ENCODE measurements at places on chromosomes 1 and 21.

DNA sequence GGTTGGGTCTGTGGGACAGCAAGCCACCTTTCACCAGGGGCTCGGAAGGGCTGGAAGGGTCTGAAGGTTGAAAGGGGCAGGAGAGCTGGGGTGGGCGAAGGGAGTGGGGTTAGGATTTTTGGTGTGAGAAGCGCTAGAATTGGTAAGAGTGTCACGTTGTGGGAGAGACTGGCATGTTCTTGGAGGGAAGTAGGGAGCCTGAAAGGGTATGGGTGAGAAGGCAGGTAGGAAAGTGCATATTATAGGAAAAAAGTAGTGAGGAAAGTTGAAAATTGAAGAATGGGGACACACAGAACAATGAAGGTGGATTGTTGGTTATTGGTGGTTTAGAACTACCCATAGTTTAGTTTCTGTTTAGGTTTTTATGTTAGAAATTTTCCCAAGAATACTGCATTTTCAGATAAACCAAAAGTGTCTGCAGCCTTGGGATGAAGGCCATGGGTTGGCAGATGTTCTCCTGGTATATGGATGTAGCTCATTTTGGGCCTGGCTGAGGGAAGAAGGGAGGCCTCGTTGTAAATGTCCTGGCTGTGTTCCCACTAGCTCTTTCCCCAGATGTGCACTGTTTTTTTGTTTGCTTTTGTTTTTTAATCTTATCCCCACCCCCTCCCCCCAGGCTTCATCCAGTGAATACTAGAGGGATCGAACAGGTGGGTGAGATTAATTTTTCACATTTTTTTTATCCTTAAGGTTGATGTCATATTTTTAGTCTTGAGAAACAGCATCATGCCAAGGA lies 1.2 kb downstream of the LRRC42 start:
- no peak for DNase-seq

DNA sequence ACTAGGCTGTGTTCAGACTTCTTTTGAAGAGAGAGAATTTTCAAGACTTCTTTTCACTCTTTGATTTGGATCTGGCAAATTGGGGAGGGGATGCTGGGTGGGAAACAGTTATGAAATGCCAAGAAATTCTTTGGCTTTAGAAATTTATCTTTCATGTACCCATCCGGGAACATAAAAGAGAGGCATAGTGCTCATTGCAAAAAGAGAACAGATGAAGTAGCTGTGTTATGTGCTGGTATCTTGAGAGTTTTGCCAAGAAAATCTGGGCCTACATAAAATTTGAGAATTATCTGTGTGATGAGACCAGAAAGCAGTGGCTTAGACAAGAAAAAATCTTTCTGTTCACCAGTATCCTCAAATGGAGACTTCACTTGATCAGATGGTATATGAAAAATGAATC lies 4.3 kb downstream of the TMEM167B start:
- DNase-seq = no peak

DNA sequence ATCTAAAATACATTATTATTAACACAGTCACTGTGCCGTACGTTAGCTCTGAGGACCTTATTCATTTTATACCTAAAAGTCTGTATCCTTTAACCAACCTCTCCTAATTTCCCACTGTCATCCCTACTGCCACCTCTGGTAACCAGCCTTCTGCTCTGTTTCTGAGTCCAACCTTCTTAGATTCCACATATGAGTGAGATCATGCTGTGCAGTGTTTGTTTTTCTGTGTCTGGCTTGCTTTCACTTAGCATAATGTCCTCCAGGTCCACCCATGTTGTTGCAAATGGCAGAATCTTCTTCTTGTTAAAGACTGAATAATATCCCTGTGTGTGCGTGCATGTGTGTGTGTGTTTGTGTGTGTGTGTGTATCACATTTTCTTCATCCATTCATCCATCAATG lies 64.2 kb downstream of the ETS2 start:
- no peak for DNase-seq

DNA sequence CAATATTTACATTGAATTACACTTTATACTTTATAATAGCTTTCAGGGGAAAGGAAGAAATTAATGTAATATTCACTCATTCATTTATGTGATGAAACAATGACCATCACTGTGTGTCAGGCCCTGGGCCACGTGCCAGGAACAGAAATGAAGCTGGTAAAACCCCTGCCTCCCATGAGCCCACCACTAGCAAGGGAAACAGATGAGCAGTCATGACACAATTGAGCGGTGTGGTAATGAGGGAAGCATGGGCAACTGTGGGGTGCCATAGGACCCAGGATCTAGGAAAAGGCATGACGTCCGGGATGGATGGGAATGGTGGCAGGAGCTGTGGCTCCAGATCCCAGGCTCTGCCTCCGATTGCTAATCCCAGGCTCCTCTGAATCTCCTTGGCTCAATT lies 17.0 kb upstream of the SLC5A9 start:
- no peak for DNase-seq

- no peak for DNase-seq
Measured at GRCh38 chr1:205018381-205018780, 24.6 kb upstream of the CNTN2 start.

- peak; percentile 31 for DNase-seq
Measured at GRCh38 chr1:156816561-156817328, at the start of gene SH2D2A. TSS of gene SH2D2A (minus strand) at chr1:156816848. CDS start at chr1:156816708, 140 bp downstream.

DNA sequence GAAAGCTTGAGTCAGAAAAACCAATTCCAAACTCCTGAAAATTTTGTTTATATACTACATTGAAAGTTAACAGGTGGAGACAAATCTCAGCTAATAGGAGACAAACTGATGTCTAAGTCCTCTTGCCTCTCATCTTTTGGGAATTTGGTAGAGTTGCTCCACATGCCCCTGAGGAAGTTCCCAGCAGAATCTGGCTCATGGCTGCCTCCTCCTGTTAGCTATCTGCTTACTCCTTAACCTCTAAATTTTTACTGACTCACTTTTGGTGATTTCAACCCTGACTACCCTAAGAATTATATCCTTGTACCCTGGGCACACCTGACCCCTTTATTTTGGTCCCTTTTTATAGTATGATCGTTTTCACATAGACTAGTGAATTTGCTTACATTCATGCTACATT lies 633.7 kb upstream of the USP24 start:
- no peak for DNase-seq

DNA sequence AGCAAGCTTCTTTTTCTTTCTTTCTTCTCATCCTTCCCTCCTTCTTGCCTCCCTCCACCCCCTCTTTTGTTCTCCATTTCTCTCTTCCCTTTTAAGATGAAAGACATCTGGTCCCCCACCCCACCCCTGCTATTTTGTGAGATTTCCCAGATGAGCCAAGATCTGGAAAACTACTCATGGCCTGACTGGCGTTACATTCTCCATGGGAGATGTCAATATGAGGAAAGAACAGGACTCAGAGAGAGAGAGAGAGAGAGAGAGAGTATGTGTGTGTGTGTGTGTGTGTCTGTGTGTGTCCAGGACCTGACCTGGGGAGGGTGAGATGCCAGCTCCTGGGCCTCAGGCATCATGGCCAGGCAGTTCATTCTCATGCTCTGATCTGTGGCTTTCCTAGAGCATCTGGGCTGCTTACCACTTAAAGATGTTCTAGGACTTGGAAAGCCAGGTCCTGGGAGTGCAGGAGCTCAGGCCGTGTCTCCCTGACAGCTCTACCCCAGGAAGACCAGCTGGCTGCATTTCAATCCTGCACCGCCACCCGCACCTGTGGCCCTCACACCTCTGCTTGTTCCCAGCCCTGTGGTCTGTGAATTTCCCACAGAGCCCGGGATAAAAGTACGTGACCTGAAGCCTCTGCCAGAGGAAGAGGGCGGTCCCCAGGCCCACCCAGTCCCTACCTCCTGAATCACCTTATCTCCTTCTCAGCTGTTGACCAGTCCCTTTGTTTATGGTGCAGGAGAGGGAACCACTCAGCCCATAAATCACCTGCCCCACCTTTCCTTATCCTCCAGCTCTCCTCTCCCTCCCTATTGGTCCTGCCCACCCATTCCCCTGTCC lies 3.2 kb upstream of the BEST4 start:
- no peak for DNase-seq

GRCh38 chr1:59846895-59847282 lies 32.1 kb downstream of the HOOK1 start:
- DNase-seq = no peak

DNA sequence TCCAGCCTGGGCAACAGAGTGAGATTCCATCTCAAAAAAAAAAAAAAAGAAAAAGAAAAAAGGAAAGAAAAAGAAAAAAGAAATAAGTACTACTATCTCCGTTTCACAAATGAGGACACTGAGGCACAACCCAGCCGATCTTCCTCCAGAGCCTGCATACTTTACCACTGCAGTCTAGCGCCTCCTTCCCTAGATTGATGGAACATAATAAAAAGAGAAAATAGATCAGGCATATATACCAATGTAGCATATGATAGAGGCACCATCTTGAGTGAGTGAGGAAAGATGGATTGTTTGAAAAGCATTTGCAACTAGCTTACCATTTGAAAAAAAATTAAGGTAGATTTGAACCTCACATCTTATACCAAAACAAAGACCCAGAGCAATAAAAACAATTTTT lies 5.2 kb upstream of the DPM3 start:
- DNase-seq = no peak

DNA sequence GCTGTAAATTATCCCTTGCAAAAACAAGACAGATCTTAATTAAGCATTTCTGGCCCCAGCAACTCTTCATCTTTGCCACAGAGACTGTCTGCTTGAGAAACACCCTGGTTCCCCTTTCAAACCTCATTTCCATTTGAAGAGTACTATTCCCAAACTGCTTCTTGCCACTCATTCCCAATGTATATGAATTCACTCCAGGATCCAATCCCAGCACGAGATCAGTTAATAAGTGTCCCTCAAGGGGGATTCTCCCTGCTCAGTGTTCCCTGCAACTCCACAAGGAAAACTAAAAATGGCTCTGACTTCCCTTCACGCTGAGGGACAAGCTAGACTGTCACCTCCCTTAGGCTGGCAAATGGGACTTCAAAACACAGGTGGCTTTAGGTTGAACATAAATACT lies 173.2 kb downstream of the SIPA1L2 start:
- no peak for DNase-seq

DNA sequence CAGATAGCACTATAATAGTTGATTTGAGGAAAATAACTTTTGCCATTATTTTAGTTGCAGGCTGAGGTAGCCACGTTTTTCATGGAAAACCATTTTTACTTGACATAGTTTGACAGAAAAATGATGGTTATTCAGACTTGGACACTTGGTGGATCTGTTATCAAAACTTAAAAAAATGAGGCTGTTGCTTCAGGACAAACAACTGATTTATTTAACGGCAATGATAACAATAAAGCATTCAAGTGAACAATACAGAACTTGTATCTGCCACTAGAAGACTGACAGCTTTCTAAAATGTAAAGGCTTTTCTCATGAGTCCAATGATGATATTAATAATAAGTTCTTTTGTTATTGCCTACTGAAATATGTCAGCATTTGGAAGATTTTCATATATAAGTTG lies 322.9 kb downstream of the BRINP3 start:
- DNase-seq = no peak

GRCh38 chr1:187985145-187985896 lies 1156.6 kb downstream of the PLA2G4A start:
- DNase-seq = no peak

DNA sequence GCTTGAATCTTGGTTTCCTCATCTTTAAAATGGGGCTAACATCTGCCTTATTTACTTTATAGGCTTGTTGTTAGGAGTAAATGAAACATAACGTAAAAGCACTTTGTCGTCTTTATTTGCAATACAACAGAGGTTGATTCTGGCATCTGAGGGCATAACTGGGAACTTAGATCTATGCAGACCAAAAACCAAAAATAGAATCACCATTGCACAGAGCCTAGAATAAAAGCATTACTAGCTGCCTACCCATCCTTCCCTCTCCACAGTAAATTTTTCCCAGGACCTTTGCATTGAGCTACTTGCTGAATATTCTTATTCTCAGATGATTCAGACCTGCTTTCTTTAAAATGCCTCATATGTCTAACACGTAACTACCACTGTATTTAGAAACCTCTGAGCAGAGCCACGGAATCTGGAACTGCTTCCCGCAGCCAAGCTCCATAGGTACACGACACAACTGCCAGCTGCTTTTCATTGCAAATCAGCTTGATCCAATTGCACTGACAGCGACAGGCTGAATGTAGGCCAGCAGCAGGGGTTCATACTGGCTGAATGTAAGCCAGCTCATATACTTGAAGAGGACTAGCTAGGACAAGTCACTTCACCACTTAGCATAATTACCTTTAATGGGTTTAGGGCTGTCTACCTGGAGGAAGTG lies 33.2 kb upstream of the SERBP1 start:
- no peak for DNase-seq

DNA sequence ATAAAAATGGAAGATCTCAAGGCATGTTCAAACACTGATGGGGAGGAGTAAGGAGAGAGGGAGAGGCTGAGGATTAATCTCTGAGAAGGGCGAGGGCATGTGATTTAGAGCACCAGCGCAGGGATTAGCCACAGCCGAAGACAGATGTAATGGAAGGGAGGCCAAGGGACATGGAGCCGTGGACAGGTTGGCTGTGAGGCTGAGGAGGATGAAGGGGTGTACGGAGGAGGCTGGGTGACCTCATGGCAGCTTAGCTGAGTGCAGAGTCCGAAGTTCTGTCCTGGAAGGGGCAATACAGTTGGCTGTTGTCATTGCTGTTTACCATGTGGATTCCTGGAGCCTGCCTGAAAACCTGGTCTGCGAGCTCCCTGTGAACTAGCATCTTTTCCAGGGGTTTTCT lies 342.8 kb downstream of the RPS6KC1 start:
- DNase-seq = no peak

GRCh38 chr1:3063379-3064295 lies 5.4 kb upstream of the PRDM16 start:
- no peak for DNase-seq

DNA sequence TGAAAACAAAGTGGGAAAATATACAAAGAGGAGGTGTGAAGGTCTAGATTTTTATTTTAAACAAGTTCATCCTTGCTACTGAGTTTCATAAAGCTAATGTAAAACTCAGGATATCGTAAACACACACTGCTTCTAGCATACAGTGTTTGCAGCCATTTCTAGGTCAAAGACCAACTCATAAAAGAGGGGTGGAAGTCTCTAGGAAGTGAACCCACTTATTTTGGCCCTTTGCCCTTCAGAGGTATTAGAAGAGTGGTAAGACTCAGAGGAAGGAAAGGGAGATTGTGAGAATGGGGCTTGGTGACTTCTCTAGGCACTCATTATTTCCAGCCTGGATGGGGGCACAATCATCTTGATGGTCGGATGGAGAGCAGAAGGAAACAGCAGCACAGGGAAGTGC lies 91.2 kb downstream of the TNFSF18 start:
- DNase-seq = no peak

- no peak for DNase-seq
Measured at GRCh38 chr21:31180256-31181081, 142.2 kb upstream of the KRTAP19-8 start.

- DNase-seq = no peak
Measured at GRCh38 chr1:63935143-63935542, 161.3 kb downstream of the ROR1 start.

DNA sequence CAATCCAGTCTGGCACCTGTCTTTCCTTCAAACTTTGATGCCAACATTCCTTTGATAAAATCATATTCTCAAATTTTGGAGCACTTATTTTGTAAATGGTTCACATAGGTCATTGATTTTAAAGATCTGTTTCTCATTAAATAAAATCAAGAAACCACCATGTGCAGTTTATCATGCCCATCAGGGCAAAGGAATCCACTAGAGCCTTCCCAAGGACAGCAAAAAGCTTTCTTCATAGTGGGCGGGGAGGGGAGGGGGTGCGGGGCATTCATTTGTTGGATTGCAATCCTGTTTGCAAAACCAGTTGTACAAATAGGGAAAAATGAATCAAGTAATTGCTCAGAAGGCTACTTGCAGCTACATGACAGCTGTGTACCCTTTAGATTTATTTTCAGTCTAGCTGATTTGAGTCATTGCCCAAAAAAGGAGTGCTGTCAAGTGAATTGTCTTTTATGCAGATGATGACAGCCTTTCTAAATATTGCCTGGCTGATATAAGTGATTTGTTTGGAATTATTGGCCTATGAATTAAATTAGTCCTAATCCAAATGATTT lies 23.0 kb downstream of the LRRC8B start:
- DNase-seq = no peak
